ENCODE measurements at places on chromosomes 3 and 15.

DNA sequence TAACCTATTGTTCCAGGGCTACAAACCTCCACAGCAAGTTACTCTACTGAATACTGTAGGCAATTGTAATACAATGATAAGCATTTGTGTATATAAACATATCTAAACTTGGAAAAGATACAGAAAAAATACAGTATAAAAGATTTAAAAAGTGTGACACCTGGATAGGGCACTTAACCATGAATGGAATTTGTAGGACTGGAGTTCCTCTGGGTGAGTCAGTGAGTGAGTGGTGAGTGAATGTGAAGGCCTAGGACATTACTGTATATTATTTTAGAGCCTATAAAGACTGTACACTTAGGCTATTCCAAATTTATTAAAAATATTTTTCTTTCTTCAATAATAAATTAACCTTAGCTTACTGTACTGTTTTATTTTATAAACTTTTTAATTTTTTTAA, 38.4 kb upstream of the SLC25A36 start:
- no peak for DNase-seq

DNA sequence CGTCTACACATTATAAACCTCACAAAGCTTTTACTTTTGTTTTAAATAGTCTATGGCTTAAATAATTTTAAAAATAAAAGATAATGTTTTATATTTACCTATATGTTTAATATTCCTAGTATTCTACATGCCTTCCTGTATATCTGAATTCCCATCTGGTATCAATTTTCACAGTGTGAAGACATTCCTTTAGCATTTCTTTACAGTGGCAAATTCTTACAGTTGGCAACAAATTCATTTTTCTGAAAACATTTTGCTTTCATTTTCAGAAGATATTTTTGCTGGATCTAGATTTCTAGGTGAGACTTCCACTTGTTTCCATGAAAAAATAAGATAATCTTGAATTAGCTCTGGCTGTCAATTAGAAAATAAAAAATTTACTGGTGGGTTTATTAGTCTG, 471.4 kb upstream of the NAALADL2 start:
- DNase-seq = no peak

- no peak for DNase-seq
Measured at GRCh38 chr15:56996093-56996492, 77.6 kb downstream of the TCF12 start.

- DNase-seq = no peak
Measured at GRCh38 chr3:119643528-119643927, 16.9 kb downstream of the POPDC2 start.

GRCh38 chr15:45704329-45705249, 69.8 kb downstream of the SQOR start:
- DNase-seq = no peak

DNA sequence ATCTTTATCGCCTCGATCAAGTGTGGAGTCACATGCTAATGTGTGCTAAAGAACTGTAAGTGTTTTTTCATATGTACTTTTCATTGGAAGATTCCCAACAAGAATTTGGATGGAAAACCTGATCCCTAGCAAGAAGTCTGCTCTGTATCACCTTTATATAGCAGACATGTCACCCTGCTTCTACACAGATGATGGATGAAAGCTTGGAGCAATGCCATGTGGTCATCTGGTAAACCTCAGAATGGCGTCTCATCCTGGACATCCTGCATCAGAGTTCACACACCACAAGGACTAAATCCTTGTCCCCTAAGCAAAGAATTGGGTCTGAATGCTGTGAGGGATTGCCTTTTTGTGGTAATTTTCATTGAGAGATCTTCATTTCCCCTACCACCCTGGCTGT, 42.1 kb upstream of the CTDSPL start:
- no peak for DNase-seq

DNA sequence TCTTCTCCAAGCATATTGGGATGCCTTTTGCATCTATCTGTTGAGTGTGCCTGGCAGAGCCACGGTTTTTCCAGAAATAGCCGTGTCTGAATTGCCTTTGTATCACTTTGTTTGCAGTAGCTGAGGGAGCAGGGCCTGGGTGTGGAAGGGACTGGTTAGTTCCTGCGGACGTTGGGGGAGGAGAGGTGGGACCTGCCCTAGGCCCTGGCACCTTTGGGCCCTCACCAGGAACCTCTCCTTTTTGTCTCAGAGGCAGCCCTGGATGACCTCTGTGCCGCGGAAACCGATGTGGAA, 18.6 kb downstream of the ATRIP start:
- no peak for DNase-seq

DNA sequence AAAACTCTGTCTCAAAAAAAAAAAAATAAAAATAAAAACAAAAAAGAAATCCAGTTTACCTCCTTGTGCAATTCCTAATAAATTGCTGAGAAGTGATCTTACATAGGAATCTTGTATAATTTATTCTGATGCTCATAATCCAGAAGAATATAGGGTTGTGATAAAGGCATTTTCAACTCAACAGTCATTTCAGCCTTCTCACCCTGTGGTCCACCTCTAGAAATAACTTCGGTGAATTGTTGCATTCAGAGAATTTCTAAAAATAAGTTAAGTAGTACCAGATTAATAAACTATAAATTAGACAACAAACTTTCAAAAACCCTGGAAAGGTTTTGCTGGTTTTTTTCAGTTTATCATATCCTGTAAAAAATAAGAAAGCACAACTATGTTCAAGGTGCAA, 20.2 kb downstream of the RAF1 start:
- DNase-seq = no peak

GRCh38 chr3:65776081-65776480, 262.6 kb downstream of the MAGI1 start:
- DNase-seq = no peak

- no peak for DNase-seq
Measured at GRCh38 chr3:183255348-183255730, 2.3 kb downstream of the B3GNT5 start.

DNA sequence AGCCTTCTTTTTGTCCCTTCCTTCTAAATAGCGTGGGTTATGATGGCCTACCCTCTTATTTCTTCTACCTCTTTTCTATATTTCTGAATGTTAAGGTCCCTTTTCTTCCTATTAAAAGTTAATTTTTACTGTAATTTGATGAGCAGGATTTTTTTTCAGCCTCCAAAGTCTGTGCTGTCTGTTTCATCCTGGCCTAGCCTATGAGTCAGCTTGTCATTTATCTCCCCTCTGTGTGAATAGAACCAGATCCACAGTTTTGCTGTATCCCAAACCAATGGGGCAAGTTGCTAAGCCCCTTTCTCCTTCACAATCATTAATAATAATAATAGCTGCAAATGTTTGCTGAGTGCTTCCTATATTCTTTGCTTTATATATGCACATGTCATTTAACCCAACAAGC, 18.1 kb upstream of the C3orf38 start:
- no peak for DNase-seq

GRCh38 chr3:58532794-58533220, 4.2 kb downstream of the ACOX2 start:
- DNase-seq = peak; percentile 72

DNA sequence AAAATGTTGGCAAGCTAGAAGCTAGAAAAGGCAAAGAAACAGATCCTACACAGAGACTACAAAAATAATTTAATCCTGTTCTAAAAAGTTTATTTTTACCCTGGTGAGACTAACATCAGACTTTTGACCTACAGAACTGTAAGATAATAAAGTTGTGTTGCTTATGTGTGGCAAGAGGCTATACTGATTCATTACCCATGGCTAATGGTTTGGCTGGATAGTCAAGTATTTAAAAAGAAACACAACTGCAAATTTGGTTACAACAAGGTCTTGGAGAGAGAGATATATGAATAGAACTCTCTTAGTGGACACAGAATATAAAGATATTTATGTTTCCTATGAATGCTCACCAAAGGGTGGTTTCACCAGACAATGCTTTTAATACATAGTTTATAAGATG, 364.2 kb upstream of the PLSCR5 start:
- DNase-seq = no peak

GRCh38 chr3:106529738-106530137, 660.9 kb upstream of the CBLB start:
- DNase-seq = no peak

DNA sequence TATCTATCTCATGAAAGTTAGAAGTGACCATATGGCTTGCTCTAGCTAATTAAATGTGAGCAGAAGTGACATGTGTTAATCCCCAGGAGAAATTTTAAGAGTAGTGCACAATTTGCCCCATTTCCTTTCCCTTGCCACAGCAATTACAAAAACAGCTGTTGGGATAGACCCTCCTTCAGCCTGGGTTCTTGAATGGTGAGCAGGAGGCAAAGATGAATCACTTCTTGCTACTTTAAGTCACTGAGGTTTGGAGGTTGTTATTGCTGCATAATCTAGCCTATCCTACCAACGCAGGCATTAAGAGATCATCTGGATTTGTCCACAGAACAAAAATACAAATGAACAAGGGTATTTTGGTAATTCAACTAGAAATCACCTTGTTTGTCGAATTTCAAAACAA, 51.7 kb upstream of the CAPN7 start:
- DNase-seq = no peak

DNA sequence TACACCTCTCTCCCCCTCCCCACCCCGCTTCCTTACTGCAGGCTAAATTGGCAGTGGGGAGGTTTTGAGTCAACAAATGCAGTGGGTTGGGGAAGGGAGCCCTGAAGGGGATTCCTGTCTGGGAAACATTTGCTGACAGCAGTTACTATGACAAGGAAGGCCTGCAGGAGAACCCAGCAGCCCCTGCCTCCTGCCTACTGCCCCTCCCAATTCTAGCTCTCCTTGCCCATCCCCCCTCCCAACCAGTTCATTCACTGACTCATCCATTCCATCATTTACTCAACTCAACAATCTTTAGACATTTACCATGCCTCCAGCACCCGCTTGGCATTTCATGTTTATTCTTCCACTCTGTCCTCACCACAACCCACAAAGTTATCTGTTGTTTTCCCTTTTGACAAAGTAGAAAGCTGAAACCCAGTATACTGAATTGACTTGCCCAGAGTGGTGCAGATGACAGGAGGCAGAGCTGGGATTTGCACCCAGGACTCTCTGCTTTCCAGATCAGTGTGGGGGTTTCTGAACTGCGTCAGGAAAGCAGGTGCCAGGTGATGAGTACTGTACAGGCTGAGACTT, 75.0 kb downstream of the MAGEF1 start:
- peak; percentile 63 for DNase-seq

DNA sequence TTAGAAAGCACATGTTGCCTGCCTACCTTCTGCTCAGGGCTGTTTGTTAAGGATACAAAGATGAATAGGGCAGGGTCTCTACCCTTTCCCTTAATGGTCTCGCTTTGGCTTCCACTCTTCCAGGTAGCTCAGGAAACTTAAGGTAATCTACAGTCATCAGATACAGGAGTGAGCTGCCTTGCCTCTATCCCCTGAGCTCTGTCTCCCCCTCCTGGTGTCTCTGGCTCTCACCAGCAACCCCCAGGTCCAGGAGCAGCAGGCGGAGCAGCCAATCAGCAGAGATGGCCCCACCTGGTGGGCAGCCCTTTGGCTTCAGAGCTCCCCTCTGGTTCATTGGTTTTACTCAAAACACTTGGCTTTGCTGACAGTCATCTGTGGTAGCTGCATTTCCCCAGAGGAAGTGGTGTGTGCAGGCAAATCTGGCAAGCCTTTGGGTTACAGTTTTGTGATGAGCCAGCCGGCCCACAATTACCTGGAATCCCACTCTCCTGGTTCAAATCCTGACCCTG, 8.5 kb upstream of the CX3CR1 start:
- peak; percentile 72 for DNase-seq

DNA sequence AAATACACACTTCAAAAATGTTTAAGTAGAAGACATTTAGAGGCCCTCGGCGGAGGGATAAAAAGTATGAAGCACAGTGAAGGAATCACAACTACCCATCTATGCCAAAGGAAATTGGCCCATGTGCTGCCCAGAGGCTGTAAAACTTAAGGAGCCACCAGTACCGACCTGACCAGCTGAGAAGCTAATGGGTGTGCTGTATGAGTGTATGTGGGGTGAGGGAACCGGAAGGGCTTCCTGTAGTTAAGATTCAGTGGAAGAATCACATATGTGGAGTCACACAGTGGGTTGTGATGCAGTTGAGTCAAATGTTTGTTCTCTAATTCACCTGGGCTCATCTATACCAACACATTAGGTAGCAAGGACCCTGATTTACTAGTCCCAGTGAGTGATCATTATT, 516.0 kb upstream of the IL12A start:
- no peak for DNase-seq

GRCh38 chr3:29447946-29448627, 167.2 kb downstream of the RBMS3 start:
- DNase-seq = no peak

- no peak for DNase-seq
Measured at GRCh38 chr3:24802614-24803013, 308.0 kb upstream of the THRB start.

GRCh38 chr3:140955645-140956044, 14.0 kb downstream of the SLC25A36 start:
- DNase-seq = no peak

DNA sequence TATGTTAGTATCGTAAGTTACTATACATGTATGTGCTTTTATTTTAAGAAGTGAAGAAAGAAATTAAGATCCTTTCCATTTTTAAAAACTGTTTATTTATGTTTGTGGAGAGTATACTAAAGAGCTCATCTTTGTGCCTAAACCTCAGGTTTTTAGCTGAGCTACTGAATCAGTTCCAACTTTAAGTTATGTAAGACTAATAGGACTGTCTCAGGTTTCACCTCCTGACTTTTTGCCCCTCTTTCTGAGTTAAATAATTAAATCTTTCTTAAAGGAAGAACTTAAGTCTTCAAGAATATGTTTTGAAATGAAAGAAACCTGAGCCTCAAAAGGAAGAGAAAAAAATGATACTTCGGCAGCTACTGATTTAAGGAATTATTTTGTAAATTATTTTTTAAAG, 2.6 kb downstream of the SLMAP start:
- no peak for DNase-seq

DNA sequence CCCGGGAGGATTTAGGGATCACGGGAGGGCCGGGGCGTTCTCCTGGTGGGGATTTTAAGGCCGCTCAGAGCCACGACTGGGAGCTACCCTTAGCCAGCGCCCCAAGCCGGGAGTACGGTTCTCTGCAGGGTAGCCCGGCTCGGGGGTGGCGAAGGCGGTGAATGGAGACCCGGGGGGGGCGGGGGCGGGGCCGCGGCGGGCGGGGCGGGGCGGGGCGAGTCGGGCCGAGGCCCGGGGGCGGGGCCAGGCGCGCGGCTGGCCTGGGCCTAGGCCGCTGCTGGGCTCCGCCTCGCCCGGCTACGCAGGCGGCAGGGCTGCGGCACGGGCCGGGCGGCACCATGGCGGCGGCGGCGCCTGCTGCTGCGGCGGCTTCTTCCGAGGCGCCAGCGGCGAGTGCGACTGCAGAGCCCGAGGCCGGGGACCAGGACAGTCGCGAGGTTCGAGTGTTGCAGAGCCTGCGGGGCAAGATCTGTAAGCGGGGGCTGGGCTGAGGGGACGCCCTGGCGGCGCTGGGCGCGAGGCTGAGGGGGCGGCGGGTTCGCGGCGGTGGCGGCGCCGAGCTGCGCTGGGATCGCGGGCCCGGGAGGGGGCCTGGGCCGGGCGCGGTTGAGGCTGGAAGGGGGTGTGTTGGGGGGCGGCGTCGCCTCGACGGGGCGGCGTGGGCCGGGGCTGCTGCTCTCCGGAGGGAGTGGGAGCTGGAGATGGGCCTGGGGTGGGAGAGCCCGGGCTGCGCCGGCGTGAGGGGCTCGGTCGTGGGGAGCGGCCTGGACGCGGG, at the start of gene RASA2:
RASA2 (plus strand) TSS at position 282 of the 775 bp plus-strand sequence; CDS start at position 339, 57 bp downstream.
- peak; percentile 91 for DNase-seq
